ENCODE measurements at places on chromosomes 2 and 18.

GRCh38 chr18:74222710-74223494 lies 68.9 kb downstream of the CYB5A start:
- no peak for DNase-seq

DNA sequence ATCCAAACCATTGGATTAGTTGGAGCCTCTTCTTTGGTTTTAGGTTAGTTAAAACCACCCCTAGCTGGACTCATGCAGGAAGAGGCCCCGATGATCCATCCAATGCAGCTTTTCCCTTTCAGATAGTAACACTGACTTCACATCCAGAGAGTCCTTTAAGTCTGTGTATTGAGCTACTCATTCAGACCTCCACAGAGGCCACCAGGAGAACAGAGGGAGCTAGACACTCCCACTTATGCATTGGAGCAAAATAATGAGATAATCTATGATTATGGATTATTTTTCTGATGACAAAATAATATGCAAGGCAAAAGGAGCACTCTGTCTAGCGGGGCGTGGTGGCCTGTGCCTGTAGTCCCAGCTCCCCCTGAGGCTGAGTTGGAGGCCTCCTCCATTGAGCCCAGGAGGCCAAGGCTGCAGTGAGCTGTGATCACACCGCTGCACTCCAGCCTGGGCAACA lies 1.6 kb upstream of the ROCK2 start:
- no peak for DNase-seq

GRCh38 chr2:235028646-235029045 lies 76.8 kb downstream of the SH3BP4 start:
- no peak for DNase-seq

GRCh38 chr2:208363485-208363884 lies 43.1 kb upstream of the PTH2R start:
- no peak for DNase-seq

DNA sequence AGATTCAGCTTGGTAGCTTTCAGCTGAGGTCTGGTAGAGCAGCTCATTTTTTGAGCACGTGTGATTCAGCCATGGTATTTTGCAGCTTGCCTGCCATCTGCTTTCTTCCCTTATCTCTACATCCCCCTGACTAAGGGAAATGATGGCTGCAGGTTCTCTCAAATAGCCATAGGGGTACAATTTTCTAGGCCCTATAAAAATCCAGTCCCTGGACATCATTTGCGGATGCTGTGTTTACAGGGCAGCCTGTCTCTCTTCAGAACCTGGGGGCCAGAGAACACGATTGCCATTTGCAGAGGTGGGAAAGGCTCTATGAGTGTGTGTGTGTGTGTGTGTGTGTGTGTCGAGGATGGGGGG lies 442.7 kb upstream of the MEIS1 start:
- no peak for DNase-seq

DNA sequence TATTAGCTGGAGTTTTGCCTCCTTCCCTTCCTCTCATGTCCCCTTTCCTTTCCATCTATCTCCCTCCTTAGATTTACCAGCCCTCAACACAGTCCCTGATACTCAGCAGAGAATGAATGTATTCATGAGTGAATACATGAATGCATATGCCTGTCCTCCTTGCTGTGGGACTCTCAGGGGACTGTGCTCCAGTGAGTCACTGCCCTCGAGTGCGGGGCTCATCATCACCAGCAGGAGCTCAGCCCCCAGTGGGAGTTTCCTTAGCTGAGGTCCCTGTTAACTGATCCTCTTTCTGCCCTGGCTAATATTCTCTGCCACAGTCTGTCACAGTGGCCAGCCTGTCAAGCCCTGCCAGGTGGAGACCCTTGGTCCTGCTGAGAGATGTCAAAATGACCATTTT lies 104.9 kb upstream of the LHCGR start:
- DNase-seq, result no peak

DNA sequence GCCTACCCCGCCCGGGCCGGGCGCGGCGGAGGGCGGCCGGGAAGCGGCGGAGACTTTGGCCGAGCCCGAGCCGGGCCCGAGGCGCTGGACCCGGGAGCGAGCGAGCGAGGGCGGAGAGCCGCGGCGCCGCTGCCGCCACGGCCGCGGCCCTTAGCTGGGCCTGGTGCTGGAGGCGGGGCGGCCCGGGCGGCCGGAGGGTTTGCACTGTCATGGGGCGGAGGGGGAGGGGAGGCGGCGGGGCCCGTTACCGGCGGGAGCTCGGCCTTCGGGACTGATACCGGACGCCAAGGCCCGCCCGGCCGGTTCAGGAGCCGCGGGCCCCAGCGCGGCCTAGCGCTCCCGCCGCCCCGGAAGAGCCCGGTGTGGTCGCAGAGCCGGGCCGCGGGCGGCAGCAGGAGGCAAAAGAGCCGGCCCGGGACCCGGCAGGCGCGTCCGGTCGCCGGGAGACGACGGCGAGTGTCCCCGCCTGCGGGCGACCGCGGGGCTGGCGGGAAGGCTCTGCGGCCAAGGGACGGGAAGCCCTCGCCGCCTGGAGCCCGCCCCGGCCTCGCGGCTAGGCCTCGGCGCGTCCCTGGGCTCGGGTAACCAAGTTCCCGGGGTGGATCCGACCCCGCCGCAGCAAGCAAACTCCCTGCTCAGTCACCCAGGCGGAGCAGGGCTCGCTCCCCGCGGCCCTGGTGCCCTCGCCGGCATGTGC lies 697 bp downstream of the KCMF1 start:
- DNase-seq, result peak; percentile 35

DNA sequence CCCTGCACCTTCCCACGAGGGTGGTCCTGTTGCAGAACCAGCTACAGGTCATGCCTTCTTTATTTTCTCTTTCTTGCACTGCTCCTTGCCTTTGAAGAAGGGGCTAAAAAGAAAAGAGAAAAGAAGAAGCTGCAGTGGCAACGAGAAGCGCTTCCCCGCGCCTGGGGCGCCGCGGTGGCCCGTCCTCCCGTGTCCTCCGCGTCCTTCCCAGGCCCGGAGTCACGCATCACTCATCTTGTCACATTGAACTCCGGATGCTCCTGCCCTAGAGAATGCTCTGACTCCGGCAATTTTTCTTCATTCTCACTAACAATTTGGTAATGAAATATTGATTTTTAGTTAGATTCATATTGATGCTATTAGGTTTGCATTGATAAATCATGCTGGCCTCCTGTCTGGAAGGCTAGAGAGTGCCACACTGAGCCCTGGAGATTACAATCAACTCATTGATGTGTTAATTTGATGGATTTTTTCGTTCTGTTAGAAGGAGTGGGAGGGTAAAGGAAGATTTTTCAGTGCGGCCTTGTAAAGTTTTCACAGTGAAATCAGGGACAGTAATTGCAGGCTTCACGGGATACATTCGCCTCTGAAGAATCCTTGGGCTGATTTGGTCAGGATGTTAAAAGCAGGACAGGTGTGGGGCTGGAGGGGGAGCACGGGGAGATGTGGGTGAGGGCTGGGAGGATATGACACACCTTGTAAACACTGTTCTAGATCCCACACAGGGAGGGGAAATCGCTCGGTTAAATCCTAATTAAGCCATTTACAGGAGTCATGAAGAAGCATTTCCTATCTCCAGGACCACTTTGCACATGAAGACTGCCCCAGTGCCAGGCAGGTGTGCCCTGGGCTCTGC lies 349.3 kb downstream of the ZNF516 start:
- DNase-seq, result no peak

GRCh38 chr2:65276609-65277008 lies 49.0 kb downstream of the ACTR2 start:
- no peak for DNase-seq

- DNase-seq, result no peak
These were observed 149.3 kb upstream of the ALPP start for GRCh38 chr2:232228971-232229894.

DNA sequence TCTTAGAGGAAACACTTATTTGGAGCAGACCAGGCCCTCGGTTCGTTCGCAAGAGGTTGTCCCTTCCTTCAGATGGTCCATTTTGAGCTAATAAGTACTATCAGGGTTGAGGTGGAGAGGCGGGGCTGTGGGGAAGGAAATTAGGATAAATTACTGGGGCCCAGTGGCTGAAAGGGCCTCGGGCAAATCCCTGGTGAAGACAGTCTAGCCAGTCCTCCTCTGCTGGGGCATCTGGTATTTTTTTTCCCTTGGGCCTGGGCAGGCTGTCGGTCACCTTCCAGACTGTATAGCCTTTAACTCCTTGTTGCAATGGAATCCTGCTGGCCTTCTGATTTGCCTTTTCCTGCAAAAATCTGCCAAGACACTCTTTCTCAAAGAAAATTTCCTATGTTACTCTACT lies 1.7 kb upstream of the MYO3B start:
- DNase-seq, result no peak

GRCh38 chr2:10980886-10981425 lies 69.2 kb downstream of the KCNF1 start:
- DNase-seq, result no peak

DNA sequence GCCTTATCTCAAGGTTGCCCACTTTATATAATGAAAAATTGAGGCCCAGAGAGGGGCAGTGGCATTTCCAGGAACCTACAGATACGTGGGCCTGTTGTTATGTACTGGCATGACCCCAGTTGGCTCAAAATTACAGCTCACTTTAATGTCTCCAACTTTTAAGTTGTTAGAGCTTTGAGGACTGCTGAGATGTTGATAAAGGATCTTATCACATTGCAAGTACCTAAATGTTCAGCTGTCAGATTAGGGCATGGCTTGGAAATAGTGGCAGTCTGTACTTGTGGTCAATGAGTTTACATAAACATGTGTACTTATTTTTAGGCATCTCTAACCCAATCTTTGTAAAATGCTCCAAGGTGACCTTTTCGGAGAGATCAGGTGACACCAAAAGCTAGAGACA lies 14.6 kb downstream of the SLC4A5 start:
- DNase-seq, result no peak

All from activated CD8-positive, alpha-beta memory T cell treated with anti-CD3 and anti-CD28 coated beads for 4 hours (primary cell).